ENCODE measurements at places on chromosomes 11 and 22.

DNA sequence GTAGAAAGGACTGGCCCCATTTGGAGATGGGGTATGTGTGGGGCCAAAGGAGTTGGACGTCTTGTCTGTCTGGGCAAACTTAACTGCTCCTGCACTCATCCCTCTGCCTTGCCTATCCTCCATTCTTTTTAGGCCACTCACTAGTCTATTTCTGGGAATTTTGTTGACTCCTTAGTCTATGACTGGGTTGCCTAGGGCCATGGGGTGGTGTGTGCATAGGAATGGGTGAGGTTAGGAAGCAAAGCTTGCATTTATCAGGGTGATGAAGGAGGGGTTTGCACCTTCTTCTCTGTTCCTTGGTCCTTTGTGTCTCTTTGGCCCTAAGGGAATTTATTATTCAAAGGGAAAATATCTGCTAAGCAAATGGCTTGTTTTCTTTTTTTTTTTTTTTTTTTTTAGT is 80.9 kb upstream of the OR9Q1 start:
- DNase-seq, result no peak

DNA sequence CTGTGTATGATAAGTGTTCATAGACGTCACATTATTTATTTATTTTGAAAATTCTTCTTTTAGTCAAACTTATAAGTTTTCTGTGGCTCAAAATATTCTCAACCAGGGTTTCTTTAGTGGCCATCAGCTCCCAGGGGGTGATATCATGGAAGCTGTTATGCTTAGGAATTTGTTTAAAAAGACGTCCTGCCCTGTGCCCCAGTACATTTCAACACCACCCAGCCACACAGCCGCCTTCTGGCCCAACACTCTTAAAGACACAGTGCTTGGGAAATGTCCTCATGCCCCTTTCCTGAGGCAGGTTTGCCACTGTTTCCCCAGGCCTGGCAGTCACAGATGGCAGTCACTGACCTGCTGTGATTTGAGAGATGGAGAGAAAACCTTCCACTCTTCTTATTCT is 19.9 kb downstream of the TSKU start:
- DNase-seq, result no peak

DNA sequence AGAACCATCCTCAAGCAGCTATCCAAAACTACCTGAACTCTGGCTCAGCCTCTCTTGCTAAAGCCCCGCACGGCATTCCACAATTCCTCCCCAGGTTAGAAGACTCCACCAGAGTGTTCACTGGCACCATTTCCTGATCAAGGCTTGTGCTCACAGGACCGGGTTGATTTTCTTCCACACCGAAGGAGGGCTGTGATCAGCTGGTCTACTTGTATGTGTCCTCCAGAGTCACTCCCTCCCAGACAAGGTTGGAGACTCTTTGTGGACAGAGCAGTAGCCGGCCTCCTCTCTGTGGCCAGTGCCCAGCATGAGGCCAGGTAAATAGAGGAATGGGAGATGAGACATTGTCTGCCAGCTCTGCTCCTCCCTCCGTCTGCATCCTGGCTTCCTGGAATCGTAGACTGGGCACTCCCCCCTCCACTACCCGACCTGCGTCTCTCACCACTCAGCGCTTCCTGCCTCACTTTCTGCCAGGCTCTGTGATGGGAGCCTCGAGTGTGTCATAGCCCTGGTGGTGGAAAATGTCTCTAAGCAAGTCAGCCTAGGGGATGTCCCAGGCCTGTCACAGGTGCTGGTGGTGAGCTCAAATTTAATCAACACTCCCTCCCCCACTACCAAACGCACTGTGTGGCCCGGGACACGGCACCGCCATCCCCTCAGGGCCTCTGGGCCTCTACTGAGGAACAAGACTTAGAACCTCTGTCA is 12.5 kb upstream of the TMPRSS6 start:
- no peak for DNase-seq

GRCh38 chr11:44727114-44727372 is 281 bp downstream of the TSPAN18 start:
- no peak for DNase-seq

DNA sequence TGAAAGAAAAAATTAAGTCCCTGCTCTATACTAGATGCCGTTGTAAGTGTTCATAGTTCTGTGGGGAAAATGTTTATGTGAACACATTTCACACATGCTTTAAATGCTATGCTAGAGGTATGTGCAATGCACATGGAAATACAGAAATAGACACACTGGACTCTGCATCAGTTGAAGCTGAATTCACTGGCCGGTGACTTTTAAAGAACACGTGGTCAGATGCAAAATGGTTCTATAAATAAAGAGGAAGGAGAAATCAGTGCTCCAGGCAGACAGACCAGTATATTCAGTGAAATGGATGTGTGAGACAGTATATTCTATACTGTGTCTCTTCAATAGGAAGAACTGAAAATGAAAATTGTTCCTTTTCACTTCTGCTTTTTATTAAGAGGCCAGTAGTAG is 29.9 kb downstream of the TRPC6 start:
- DNase-seq, result no peak

GRCh38 chr11:6315811-6316425 is 4.4 kb downstream of the CAVIN3 start:
- DNase-seq, result peak; percentile 41

DNA sequence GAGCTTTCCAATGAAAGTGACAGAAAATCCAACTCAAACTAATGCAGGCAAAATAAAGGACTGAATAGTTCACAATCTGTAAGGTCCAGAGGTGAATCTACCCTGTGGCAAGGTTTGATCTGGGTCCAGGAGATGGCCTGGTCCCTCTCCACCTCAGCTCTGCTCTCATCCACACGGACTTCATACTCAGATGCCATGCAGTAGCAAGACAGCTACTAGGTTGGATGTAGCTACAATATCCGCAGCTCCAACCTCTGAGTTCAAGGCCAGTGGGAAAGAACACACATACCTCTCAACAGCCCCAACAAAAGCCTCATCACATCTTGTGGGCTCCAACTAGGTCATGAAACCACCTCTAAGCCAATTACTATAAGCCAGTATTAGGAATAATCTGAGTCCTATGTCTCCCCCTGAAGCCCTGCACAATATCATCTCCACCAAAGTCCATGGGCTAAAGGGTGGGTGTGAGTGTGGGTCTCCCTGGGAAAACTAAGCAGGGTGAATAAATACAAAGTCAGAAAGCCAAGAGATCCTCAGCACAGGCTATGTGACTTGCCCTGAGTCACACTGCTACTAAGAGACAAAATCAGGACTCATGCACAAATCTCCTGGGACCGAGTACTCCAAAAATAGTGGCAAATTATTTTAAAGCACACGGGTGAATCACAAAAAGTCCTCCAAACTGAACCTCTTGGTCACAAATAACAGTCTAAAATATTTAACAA is 78.8 kb downstream of the LARGE1 start:
- DNase-seq, result no peak

- no peak for DNase-seq
These were observed 117.2 kb upstream of the NTM start for GRCh38 chr11:131253142-131253655.

DNA sequence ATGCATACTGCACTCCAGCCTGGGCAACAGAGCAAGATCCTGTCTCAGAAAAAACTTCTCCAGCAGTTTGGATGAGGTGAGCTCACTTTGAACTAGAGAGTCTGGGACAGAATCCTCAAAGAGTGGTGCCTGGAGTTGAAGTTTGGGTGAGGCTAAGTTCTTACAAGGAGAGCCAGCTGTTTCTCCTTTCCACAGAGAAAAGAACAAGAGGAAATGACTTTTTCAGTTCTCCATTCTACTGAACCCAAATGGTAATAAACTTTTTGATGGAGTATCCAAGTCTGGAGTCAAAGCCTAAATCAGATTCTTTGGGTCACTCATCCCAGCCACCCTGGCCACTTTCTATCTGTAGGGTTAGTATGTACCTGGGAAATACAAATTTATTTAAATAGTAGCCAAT is 102.7 kb downstream of the TRAF6 start:
- no peak for DNase-seq

GRCh38 chr22:46045459-46046298 is 68.7 kb upstream of the WNT7B start:
- DNase-seq, result no peak

- no peak for DNase-seq
These were observed 288.0 kb downstream of the SBF2 start for GRCh38 chr11:10005955-10006525.

- no peak for DNase-seq
These were observed 437.3 kb upstream of the CADM1 start for GRCh38 chr11:115941481-115941993.

GRCh38 chr22:46043339-46043738 is 66.4 kb upstream of the WNT7B start:
- no peak for DNase-seq

GRCh38 chr11:65242389-65242788 is 19.4 kb upstream of the POLA2 start:
- no peak for DNase-seq

GRCh38 chr11:111443032-111443431 is 64.0 kb upstream of the POU2AF1 start:
- no peak for DNase-seq
